ENCODE measurements at places on chromosomes 5 and 9.

- DNase-seq = no peak
Measured at GRCh38 chr9:110997847-110998246, 40.4 kb downstream of the LPAR1 start.

DNA sequence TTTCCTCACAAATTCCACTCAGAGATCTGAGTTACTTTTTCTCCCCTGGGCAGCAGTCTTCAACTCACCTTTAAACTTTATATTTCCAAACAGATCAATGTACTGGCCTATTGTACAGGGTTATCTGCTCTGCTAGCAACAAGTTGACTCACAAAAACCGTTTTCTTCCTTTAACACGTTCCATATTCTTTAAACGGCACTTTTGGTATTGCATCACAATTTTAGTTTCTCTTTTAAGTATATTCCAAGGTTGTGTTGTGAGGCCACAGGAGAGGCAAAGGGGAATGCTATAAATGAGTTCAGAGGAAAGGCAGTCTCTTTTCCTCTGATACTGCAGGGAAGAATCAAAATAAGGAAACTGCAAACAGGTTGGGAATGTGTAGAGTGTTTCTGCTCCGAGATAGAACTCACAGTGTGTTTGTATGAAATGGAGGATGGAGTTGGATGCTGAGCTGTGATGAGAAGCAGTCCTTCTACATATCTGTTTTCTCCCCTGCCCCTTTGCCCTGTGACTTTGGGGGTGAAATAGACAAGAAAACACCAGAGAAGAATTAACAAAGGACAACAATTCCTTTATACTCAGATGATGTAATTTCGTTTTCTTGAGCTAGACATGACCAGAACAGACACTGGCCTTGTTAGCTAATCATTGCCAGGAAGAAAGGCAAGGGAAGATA is 9.9 kb upstream of the ALDOB start:
- no peak for DNase-seq

DNA sequence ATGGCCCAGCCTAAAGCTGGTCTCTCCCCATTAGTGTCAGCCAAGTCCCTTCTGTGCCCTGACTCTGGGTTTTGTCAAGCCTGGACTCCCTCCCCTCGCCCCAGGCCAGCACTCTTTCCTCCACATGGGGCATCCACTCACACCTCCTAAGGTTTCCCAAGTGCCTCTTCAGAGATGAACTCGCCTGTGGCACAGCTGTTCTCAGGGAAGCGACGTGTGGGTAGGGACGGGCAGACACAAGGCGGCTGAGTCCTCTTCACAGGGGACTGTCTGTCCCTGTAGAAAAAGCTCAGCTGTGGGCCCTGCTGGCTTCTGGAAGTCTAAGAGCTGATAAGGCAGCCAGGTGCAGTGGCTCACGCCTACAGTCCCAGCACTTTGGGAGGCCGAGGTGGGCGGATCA is 78.5 kb downstream of the CACNA1B start:
- no peak for DNase-seq

DNA sequence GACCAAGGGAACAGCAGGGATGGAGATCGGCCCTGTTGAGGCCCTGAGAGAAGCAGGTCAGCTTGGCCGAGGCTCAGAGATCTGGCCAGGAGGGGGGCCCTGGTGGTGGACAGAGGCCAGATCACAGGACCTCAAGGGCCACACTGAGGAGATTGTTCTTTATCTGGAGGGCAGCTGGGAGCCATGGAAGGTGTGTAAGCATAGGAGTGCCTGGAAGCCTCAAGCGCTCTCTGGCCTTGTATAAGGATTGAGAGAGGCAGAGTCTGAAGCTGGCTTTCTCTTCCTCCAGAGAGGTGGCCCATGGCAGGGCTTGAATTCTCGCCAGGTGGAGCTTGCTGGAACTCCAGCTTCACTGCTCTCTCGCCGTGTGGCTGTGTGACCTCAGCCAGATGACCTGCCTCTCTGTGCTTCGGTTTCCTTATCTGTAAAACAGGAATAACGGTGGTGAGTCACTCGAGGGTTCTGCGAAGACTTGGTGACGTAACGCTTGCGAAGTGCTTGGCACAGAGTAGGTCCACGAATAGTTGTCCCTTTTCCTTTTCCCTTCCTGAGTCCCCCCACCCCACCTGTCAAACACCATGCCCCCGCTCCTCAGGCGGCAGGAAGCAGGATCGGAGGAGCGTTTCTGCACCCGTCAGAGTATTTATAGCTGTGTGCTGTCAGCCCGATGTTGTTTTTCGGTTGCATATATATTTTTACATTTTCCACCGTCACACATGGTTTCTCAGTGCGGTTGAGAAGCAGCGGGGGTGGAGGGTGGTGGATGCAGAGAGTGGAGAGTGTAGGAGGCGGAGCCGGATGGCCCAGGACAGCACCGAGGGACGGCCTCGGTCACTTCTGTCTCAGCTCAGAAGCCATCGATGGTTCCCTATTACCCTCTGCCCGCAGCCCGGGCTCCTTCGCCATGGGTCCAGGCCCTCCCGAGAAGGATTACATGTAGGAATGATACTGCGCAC is 17.0 kb upstream of the CRB2 start:
- DNase-seq = peak; percentile 47

- DNase-seq = no peak
Measured at GRCh38 chr9:35651956-35652828, 1.5 kb upstream of the SIT1 start.
